ENCODE measurements at places on chromosomes 2 and 18.

DNA sequence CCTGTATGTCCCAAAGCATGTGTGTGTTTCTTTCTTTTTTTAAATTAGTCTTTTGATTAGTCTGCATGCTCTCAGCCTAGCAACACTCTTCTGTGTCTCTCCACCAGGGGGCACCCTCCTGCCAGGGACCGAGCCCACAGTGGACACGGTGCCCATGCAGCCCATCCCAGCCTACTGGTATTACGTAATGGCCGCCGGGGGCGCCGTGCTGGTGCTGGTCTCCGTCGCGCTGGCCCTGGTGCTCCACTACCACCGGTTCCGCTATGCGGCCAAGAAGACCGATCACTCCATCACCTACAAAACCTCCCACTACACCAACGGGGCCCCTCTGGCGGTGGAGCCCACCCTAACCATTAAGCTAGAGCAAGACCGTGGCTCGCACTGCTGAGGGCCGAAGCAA, 93.8 kb downstream of the NRP2 start:
- DNase-seq = peak; percentile 61

DNA sequence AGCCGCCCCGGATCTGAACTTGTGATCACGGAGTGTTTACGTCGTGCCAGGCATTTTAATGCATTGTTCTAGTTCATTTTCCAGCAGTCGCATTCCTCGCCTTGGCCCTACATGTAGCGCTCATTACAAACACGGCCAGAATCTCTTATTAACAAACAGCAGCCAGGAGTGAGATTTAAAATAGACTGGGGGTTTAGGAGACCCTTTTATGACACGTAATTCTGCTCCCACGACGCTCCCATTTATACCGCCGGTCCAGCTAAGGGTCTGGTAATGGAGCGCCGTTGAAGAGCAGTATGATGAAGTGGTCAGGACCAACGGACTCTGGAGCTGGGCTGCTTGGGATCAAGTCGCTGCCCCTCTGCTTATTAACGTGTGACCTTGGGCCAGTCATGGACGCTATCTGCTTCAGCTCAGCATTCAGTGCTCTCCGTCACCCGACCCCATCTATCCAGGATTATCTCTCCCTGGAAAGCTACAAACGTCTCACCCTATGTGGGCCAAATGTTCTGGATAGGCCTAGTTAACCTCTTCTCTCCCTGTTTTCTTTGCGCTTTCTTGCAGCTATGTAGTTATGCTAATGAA, 745 bp downstream of the MSH2 start:
- no peak for DNase-seq

DNA sequence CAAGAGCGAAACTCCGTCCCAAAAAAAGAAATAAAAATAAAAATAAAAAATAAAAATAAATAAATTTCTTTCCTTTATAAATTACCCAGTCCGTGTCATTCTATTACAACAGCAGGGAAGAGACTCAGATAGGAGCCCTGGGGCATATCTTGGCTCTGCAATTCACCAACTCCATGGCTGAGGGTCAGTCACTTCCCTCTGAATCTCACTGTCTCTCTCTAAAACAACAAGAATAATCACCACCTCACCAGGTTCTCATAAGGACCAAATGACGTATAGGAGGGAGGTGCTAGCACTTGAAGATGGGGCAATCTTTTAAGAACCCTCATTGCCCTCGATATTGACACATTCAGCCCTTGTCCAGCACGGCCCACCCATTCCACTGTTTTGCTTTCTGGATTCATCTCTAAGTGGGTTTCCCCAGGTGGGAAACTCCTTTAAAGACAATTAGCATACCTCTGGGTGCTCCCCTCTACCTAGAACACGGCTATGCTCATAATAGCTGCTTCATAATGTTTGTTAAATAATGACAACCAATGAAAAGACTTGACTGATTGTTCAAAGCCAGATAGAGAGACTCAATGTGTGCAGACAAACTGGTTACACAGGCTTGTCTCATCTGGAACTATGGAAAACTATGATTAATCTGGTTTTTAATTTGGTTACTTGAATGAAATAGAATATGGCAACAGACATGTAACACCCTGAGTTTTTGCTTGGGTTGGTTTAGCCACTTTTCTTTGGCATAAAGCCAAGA, 15.1 kb downstream of the MYCN start:
- no peak for DNase-seq

- DNase-seq = no peak
These were observed 435.0 kb downstream of the TMEM182 start for GRCh38 chr2:103196802-103197201.

DNA sequence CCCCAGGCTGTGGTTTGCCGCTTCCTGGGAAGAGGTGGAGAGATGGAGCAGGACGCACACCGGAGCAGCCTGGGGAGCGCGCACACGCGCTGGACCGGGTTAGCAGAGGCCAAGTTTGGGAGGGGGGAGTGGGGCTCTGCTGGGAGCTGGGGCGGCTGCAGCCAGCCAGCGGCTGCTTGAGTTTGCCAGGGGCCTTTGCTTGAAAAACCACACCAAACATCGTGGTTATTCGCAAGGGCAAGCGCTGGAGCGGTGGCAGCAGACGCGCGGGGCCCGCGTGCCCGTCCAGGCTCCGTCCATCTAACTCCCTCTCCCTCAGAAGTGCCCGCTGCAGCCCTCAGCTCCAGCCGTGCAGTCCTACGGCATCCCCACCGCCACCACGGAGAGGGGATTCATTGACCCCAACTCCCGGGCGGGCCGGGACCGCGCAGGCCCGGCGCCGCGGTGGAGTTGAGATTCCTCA, 4.6 kb downstream of the PTGR3 start:
- DNase-seq = no peak

DNA sequence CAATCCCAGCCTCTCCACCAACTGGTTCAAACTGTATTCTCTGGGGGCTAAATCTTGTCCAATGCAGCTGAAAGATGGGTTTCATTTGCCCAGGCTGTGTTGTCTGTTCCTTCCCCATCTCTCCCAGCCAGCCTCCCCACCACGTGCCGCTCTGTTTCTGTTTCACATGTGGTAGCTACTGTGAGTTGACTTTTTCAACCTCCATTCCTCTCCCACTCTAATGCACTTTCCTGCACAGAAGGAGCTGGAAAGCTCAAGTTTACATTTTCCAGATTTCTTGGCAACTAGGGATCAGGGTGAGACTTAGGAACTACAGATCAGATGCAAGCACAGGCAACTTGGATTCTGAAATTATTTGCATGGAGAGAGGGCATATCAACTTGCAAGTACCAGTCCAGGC, 19.0 kb upstream of the NPAS2 start:
- no peak for DNase-seq

DNA sequence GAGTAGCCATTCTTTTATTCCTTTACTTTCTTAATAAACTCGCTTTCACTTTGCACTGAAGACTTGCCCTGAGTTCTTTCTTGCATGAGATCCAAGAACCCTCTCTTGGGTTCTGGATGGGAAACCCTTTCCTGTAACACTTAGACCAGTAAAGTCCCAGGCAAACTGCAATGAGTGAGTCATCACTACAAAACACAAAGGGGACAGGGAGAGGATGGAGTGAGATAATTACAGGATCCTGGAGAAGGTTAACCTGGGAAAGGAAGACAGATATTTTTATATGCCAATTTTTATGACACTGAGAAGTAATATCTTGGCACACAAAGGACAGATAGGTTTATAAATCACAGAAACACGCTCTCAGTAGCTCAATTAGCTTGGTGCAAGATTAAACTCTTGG, 48.7 kb downstream of the EHD3 start:
- DNase-seq = no peak

DNA sequence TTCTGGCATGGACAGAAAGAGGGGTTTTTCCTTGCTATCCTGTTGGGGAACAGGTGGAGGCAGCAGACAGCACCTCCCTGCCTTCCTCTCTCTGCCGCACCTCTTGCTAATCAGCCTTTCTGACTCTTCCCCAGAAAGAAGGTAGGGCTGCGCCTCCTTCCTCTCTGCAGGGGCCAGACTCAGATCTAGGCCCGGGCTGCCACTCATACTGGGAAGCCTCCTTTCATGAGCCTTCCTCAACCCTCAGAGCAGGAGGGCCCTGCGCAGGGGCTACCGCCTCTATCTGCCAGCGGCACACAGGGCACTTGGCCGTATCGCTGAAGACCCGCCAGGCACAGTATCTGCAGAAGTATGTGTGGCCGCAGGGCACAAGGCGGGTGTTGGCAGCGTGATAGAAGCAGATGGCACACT, 7.1 kb downstream of the NEURL3 start:
- no peak for DNase-seq

DNA sequence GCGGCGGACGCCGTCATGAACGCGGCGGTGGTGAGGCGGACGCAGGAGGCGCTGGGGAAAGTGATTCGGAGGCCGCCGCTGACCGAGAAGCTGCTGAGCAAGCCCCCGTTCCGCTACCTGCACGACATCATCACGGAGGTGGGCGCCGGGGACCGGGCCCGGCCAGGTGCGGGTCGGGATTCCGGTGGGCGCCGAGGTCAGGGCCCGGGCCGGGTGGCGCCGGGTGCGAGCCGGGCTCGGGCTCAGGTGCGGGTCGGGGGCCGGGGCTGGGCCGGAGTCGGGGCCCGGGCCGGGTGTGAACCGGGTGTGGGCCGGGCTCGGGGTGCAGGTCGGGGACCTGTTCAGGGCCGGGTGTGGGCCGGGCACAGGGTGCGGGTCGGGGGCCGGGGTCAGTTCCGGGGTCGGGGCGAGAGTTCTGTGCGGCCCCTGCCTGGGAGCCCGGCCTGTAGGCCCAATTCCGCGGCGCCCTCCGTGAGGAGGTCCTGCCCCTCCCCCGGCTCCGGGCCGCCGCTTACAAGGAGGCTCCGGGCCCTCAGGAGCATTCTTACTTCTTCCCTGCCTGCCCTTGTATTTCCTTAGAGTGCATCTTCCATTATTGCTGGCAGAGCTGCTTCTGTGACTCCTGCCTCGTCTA, 447 bp downstream of the TRAF3IP1 start:
- DNase-seq = no peak

DNA sequence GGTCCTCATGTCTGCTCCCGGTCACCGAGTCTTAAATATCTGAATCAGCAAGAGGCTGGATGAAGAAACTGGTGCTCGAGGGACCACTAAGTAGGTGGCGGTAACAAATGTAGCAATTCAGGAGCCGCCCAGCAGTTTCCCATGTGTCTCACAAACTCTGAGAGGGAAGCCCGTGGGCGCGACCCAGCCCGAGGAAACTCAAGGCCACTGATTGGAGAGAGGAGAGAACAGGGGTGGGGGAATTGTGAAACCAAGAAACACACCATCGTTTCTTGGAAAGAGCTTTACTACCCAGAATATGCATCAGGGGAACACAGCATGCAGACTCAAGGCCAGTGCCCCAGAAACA, 10.8 kb downstream of the MLPH start:
- no peak for DNase-seq

DNA sequence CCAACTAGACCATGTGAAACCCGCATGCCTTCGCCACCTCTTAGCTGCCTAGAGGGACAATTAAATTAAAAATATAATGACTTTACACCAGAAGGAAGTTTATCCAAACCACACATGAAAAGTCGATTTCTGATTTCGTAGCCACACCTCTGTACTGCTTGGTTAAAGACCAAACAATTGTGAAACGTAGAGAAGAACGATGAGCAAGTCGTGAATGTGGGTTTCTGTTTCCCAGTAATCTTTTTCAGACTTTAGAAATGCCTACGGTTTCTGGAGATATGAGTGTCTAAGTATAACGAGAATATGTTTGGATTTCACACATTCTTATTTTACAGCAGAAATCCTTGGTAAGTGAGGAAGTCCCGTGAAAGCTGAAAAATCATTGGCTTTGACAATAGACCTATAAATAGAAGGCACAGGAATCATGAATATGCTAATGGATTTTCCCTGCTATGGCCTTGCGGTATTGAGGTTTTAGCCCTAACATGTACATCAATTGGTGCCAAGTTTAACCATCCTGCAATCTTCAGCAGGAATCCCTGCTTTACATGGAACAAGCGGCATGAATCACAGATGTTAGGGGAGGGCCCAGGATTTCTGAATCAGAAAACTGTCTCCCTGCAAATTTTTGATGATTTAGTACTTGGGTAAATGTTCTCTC, 105.6 kb downstream of the TTC32 start:
- DNase-seq = no peak

GRCh38 chr2:207156451-207157161, 9.1 kb downstream of the KLF7 start:
- no peak for DNase-seq
